Stimulated activated CD8-positive, alpha-beta memory T cell treated with anti-CD3 and anti-CD28 coated beads, Interleukin-7, amount 100 ng/mL, for 48 hours (primary cell): ENCODE measurements at places on chromosomes 16 and 17.

DNA sequence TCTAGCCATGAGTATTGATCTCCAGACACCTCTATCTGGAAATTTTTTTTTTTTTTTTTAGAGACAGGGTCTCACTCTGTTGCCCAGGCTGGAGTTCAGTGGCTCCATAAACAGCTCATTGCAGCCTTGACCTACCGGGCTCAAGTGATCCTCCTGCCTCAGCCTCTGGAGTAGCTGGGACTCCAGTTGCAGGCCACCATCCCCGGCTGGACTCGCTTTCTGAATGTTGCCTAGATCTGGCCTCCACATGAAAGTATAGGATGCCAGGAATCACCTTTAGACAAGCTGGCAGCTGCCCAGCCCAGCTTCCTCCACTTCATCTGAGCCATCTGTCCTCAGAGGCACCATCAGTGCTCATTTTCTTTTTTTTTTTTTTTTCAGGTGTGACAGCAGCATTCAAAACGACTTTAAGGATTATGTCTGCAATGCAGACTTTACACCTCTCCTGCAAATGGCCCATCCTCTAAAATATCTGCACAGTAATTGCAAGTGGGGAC lies 6.4 kb upstream of the PRR14 start:
- no peak for DNase-seq

DNA sequence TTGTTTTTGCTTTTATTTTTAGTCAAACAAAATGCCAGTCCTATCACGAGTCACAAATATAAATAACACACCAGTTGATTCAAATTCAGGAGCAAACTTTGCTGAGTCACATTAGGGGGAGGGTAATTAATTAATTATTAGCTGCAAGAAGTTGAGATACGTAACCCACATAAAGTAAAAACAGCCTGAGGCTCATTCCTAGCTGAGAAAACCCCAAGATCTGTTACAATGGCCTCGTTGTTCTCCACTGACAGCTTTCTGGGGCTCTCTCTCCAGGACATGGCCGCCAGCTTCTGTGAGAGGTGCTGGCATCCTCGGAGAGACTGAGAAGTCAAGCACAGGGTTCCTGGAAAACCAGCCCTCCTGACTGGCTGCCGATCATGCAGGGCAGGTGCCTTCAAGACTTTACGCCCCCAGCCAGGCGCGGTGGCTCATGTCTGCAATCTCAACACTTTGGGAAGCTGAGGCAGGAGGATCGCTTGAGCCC lies 11.1 kb downstream of the RAB40B start:
- no peak for DNase-seq

DNA sequence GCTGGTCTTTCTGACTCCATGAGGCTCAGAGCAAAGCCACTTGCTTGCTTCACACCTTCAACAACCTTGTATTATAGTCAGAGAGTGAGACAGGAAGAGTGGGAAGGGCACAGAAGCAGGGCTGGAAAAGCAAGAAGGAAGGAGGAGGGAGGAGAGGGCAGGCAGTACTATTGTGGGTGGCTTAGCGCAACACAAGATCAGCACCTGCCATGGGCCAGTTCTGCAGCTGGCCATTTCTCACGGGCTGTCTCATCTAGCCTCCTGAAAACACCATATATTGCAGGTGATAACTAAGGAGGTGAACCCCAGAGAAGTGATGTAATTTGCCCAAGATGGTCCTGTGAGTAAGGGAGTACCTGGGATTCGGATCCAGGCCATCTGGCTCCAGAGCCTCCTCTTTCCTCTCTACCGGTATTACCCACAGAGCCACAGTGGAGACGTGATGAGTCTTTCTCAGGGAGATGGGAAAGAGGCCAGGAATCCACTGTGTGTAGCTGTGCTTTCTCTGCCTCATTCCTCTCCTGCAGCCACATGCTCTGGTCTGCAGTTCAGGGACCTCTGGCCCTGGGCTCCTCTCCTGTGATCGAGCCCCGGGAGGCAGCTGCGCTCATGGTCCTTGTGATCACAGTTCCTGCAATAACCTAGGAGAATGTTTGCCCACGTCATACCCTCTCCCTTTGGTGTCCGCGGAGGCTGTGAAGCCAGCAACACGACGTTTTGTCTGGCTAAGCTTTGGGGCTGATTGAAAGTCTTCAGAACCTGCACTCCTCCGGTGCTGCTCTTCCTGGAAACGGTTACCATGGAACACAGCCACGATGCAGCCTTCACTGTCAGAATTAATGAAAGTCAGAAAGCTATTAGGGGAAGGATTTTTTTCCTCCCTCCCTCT lies 178.1 kb upstream of the CCL2 start:
- no peak for DNase-seq

GRCh38 chr17:66805567-66805966 lies 29.4 kb upstream of the CACNG5 start:
- no peak for DNase-seq

DNA sequence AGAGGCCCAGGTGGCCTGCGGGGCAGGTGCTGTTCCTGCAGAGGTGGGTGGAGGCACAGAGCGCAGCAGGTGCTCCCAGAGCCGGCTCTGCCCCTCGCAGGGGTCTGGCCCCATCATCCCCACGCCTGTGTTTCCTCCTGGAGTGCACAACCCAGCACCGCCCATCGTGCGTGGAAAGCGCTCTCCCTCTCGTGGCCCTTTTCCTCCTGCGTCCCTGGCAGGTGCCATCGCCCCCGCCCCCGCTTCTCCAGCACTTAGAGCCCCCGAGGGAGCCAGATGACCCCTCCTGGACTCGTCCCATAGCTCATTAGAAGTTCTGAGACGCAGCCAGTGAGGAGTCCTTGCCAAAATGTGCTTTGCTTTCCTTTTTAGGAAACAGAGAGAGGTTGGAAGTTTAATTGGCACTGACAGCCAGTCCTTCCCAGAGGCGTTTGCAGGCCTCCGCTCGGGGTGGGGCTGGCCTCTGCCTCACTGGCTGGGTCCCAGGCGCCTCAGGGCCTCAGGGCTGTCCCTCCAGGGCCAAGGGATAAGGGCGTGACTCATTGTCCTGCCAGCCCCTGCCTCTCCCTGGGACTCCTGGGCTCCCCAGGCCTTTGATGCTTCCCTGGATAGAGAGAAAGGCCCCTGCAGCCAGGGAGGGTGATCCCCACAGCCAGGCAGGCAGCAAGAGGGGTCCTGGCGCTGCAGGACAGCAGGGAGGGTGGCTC lies 32.2 kb upstream of the CHMP6 start:
- DNase-seq = no peak

- DNase-seq = no peak
Measured at GRCh38 chr17:18005496-18005895, 32.8 kb downstream of the DRC3 start.

DNA sequence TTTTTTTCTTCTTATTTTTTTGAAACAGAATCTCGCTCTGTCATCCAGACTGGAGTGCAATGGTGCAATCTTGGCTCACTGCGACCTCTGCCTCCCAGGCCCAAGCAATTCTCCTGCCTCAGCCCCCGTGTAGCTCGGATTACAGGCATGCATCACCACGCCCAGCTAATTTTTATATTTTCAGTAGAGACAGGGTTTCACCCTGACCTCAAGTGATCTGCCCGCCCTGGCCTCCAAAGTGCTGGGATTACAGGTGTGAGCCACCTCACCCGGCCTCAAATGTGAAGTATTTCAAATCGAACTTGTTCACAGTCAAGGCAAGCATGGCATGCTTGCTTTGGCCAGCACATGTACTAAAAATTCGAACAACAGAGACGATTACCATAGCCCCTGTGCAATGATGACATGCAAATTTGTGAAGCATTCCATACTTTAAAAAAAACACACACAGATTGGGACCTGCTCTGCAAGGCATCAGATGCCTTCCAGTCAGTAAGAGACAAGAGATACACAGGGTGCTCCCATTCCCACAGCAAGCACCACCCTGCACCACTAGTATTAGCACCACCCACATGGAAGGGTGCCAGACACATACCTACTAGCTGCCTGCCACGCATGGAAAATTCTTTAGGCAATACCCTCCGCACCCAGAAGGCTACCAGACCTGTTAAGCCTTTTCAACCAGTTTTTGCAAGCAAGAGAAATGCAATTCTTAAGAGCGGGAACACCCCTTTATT lies 47.2 kb downstream of the ANKRD11 start:
- no peak for DNase-seq

GRCh38 chr17:66414561-66415175 lies 112.3 kb downstream of the PRKCA start:
- DNase-seq = no peak

- no peak for DNase-seq
Measured at GRCh38 chr16:89190150-89190958, 10.0 kb downstream of the SLC22A31 start.

DNA sequence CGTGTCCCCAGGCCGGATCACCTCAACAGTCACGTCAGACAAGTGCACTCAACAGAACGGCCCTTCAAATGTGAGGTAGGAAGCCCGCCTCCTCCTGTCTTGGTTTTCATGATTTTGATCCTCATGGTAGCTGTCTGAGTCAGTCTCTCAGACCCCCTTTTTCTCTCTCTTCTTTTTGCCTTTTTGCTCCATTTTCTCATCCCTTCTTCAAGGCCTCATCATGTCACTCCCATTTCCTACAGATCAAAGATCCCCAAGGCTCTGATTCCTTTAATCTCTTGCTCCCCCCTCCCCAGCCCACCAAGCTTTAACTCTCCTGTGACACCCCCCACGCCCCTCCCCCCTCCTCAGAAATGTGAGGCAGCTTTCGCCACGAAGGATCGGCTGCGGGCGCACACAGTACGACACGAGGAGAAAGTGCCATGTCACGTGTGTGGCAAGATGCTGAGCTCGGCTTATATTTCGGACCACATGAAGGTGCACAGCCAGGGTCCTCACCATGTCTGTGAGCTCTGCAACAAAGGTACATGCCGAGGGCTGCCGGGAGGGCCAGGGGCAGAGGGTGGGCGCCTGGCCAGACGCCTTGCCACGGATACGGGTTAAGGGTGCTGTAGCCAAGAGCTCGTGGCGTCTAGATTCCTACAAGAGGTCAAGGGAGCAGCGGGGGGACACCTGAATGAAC lies 2.0 kb downstream of the MAZ start:
- DNase-seq = no peak

DNA sequence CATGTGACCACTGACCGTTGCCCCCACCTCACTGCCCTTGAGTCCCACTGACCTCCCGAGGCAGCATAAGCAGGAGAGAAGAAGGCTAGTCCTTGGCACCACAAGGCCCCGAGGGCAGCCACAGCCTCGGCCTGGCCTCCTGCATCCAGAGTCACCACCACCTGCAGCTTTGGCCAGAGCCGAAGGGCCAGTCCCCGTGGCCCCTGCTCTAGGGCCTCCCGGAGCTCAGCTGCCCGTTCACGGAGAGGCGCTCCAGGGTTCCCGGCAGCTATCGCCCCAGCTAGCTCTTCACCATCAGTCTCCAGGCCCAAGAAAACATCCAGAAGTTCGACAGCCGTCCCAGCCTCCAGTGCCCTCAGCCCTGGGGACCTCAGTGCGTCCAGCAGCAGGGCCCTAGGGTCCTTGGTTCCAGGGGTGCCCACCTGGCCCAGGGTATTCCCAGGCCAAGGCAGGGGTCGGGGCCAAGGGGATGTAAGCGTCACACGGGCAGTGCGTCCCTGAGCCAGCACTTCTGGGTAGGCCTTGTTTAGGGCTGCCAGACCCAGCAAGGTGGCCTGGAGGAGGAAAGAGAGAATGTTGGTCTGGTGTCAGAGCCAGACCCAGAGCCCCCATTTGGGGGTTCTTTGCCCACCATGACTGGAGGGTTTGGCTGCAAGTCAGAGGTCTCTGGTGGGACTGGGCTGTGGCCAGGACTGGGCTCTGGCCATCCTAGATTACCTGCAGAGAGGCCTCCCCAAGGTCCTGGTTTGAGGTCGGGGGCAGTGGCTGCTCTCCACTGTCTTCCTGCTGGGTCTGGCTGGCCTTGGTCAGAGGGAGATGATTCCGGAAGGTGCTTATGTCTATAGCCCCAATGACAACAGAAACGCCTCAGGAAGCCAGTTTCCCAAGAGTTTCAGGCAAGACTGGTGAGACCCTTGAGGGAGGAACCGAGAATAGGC lies 1.8 kb downstream of the GHDC start:
- no peak for DNase-seq

- DNase-seq = no peak
Measured at GRCh38 chr16:86630471-86630870, 52.1 kb downstream of the FOXL1 start.

- no peak for DNase-seq
Measured at GRCh38 chr16:49896447-49896964, 40.6 kb upstream of the ZNF423 start.

GRCh38 chr16:22421136-22421535 lies 46.7 kb upstream of the CDR2 start:
- no peak for DNase-seq

- DNase-seq = no peak
Measured at GRCh38 chr17:56919717-56920116, 5.9 kb upstream of the TRIM25 start.

GRCh38 chr16:73304008-73304774 lies 256.3 kb upstream of the ZFHX3 start:
- DNase-seq = no peak
